ENCODE measurements at places on chromosomes 6 and 20.

- DNase-seq, result no peak
Measured at GRCh38 chr6:145375502-145375901, 359.8 kb downstream of the EPM2A start.

DNA sequence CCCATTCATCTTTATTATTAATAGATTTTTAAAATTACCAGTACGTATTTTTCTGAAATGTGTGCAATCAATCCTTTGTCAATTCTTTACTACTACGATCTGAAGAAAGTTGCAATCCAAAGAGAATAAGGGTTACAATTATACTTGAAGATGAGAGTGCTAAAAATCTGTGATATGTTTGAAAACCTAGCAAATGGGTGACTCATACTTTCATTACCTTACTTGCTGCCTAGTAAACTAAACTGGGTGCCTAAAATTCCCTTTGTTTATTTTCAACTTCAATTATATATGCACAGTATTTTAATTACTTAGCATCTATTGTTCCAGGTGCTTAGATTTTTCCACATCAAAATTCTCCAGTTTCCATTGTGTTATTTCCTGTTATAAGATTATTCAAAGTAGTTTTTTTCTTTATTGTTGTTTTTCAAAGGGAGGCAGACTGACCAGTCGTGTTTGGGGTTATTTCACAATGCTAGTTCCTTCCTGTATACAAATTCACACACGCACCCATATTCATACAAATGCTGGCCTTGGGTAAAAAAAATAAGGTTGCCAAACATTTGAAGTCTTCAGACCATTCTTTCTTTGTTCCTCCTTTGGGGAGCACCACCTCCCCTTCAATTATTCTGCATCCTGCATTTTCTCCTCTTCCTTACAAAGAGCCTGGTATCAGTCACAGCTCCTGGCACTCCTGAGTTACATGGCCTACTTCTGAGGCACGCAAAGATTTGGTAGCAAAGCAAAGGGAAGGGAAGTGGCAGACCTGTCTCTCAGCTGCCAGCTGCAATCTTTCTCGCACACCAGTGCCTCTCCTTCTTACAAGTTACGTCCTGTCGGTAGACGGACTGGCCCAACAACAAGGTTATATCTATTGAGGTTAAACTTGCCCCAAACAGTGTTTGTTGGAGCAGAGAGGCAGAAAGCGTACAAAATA is 16.2 kb upstream of the FAM135A start:
- no peak for DNase-seq

DNA sequence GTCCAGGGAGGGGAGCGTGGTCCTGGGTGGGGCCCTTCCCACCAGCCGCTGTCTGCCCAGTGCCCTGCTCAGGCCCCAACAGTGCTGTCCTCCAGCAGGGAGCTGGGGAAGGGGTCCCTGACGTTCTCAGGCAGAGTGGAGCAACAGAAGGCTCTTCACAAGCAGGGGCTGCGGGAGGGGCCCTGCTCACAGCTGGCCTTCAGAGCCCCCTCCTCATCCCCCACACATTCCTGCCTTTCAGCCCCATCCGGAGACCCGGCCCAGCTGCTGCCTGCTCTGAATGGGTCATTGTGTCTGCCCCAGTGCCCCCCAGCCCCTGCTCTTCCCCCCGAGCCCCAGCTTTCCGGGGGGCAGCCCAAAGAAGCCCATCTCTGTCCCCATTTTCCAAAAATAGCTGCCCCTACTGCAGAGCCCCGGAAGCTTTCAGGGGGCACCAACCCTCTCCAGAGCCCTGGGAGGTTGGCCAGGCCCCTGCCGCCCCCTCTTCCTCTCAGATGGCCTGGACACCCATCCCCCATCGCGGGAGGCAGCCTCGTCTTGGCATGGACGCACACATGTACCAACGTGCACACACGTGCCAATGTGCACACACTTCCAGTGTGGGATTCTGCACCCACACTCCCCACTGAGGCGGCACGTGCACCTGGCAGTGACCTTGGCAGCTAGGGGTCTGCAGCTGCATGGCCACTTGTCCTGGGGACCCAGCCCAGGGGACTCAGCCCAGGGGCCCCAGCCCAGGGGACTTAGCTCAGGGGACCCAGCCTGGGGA is 3.7 kb downstream of the COL20A1 start:
- no peak for DNase-seq

DNA sequence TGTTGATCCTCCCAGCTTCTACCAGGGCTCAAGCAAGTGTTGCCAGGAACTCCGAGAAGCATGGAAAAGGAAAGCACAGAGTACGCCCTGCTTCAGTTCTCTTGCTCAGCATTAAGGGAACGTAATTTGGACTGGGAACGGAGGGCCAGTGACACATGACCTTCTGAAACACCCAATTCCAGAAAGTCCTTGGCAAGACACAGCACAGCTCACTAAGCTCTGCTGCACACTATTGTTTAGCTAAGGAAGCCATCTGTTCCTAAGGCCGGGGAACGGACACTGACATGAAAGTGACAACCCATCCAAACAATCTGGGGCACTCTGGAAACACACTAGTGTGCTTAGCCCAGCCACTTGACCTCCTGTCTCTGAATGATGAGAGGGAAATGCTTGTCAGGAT is 56.9 kb upstream of the NXT1 start:
- no peak for DNase-seq

- no peak for DNase-seq
Measured at GRCh38 chr20:37189416-37190016, 10.2 kb upstream of the MROH8 start.

DNA sequence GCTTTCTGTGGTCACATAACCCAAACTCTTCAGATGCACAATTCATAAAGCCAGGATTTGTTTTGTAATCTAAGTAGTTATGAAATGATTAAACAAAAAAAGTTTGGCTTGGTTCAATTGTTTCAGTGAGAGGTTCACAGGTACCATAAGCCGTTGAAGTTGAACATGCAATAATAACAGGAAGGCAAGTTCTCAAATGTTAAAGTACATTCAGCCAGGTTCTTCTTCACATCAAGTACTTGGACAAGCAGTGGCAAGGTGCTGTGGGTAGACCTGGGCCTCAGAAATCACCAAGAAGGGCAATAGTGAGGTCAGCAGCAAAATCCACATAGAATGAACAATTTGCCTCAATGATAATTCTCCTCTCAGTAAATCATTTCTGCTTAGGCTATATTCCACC is 175.5 kb downstream of the EPM2A start:
- DNase-seq, result no peak

DNA sequence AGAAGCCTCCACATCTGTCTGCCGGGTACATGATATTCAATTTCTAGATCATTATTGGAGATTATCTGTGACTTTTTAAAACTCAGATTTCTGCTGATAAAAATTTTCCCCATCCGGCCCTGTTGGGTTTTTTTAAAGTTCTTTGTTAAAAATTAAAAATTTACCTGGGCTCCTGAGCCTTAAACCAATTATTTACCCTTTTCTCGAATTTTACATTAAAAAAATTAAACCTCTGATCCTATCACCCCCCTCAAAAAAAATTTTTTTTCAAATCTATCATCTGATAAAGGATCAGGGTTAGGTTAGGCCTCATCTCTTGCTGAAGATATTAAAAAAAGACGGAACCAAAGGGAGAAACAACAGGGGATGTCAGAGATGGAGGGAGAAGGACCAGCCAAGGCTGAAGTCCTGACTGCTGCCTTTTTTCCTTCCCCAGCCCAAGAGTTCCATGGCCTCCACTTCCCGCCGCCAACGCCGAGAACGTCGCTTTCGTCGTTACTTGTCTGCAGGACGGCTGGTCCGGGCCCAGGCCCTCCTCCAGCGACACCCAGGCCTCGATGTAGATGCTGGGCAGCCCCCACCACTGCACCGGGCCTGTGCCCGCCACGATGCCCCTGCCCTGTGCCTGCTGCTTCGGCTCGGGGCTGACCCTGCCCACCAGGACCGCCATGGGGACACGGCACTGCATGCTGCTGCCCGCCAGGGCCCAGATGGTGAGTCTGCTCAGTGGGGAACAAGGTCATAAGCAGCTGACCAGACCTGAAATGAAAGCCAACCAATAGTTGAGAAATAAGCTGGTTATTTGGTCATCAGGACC is 527 bp downstream of the NFKBIL1 start:
- DNase-seq, result peak; percentile 59

GRCh38 chr6:135382182-135382628 is 115.3 kb downstream of the AHI1 start:
- DNase-seq, result no peak

- DNase-seq, result peak; percentile 77
Measured at GRCh38 chr6:135830452-135830881, 21.0 kb upstream of the PDE7B start.

- peak; percentile 77 for DNase-seq
Measured at GRCh38 chr6:44257025-44257752, at the start of gene SLC35B2. TSS of gene SLC35B2 (minus strand) at chr6:44257528. CDS start at chr6:44257410, 118 bp downstream.

DNA sequence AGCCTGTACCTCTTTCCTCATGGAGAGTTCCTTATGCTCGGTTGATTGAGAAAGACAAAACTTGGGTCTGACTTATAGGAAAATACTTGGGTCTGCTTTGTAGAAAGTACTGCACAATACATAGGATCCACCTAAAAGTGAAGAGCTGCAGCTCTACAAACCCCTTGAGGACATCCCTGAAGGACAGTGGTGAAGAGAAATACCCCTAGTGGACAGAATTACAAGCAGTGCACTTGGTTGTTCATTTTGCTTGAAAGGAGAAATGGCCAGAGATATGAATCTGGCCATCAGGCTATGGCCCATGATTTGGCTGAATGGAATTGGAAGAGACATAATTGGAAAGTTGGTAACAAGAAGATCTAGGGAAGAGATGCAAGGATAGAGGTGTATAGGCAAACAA is 8.3 kb downstream of the CD24 start:
- no peak for DNase-seq

DNA sequence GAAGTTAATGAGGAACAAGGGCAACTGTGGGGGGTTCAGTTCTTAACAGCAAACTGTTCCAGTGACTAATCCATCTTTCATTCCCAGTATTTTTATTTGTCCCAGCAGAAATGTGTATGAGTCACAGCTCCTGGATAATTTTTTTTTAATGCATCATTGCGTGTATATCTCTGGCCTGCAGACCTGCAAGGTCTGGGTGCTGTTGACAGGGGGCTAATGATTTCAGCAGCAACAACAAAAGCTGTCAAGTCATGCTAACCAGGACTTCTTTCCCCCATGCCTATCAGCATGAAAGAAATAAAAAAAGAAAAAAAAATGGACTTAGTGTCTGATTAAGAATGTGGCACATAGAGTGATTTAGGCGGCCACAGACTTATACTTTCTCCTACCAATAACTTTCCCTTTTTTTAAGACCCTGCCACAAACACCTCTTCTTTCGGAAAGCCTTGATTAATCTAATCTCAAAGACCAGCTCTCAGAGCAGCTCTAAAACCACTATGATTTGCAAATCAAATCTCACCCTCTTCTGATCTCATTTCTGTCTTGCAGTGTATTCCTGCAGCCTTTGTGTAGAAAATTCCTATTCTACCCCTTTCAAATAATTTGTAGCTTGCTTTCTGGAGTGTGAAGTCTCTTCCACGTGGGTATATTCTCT is 14.2 kb upstream of the PREX1 start:
- DNase-seq, result no peak

DNA sequence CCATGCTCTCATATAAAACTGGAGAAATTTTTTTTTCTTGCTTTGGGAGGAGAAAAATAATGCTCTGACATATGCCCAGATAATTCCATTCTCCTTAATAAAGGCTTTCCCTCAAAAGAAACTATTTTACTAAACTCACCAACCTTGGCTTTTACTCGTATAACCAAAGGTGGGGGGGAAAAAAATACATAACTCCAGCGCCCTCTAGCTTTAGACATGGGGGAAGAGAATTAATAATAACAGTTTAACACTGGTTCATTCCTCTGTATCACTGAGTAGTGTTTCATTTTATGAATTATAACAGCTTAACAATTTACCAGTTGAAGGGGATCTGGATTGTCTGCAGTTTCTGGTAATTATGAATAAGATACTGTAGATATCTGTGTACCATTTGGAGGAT is 1226.1 kb downstream of the GRIK2 start:
- DNase-seq, result no peak

- no peak for DNase-seq
Measured at GRCh38 chr6:56009636-56010035, 134.2 kb upstream of the BMP5 start.

DNA sequence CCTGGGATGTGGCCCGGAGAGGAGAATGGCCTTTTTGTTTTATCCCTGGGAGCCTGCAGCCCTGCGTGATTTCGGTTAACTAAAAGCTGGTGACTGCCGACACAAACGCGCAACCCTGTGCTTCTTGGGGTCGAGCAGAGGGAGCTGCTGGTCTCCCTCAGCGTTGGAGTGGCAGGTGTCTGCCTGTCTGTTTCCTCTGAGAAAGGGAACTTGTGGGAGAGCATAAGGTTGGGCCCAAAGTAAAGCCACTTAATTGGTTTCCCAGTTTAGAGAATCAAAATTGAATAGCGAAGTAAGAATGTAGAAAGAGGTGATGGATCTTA is 500 bp downstream of the LTV1 start:
- no peak for DNase-seq

- DNase-seq, result no peak
Measured at GRCh38 chr6:6892744-6893583, 214.8 kb upstream of the RREB1 start.

GRCh38 chr6:163412341-163412740 is 2.2 kb upstream of the QKI start:
- DNase-seq, result no peak

GRCh38 chr20:4190792-4191519 is 175.6 kb upstream of the RNF24 start:
- DNase-seq, result no peak

GRCh38 chr6:105902401-105903031 is 183.6 kb upstream of the PRDM1 start:
- no peak for DNase-seq

DNA sequence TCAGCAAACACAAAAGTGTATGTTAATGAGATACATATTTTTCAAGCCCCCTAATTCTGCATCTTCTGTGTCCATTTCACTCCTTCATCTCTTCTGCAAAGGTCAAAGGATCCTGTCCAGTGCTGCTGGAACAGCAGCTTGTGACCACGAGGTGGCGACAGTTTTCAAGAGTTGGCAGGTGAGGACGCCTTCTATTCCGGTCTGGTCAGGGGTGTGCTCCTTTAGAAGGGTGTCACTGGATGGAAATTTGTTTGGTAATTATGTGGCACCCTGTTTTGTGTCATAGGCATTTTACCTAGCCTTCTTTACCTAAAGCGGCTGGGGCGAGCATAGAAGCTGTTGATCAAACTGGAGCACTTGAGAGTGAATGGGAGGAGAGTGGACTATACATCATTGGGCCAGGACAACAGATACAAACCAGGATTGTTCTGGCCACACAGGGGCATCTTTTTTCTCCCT is 32.9 kb upstream of the ERVFRD-1 start:
- peak; percentile 79 for DNase-seq

All from right lobe of liver (tissue), 6 donors.